ENCODE measurements at places on chromosomes 4 and X. TPM values are rescaled to one million over a fixed set of nuclear protein-coding genes. Genes with fewer than 3 reads are reported as not detected.

The DCAF8L2 gene
- not detected for total RNA-seq

The FAM156A gene
- 19.1 TPM for total RNA-seq

The NAT8L gene
- total RNA-seq, result 9.8 TPM

The CT45A10 gene
- 0.38 TPM for total RNA-seq

The ASB12 gene
- not detected for total RNA-seq

The HPGDS gene
- not detected for total RNA-seq

The DCHS2 gene
- not detected for total RNA-seq

The RBM47 gene
- 23.2 TPM for total RNA-seq

The CC2D2A gene
- 14.9 TPM for total RNA-seq

The SLC49A3 gene
- total RNA-seq, result 0.15 TPM

The PGAM4 gene
- 0.43 TPM for total RNA-seq

The CT47C1 gene
- not detected for total RNA-seq

The IL13RA2 gene
- not detected for total RNA-seq

The HOPX gene
- not detected for total RNA-seq

The ARHGEF38 gene
- not detected for total RNA-seq

The NPY5R gene
- not detected for total RNA-seq

The MMAA gene
- total RNA-seq, result 1.3 TPM

The GAGE12E gene
- not detected for total RNA-seq

The MAGEA8 gene
- total RNA-seq, result not detected

The XG gene
- total RNA-seq, result 0.07 TPM

The GRIA3 gene
- not detected for total RNA-seq

The CD38 gene
- total RNA-seq, result 10.1 TPM

The PAGE2B gene
- not detected for total RNA-seq

Data from A549 treated with CORT108297 at 1 μM for 4 hours (cell line).